ENCODE measurements at places on chromosomes 16 and 17. TPM values are rescaled to one million over a fixed set of nuclear protein-coding genes. Genes with fewer than 3 reads are reported as not detected.

DNA sequence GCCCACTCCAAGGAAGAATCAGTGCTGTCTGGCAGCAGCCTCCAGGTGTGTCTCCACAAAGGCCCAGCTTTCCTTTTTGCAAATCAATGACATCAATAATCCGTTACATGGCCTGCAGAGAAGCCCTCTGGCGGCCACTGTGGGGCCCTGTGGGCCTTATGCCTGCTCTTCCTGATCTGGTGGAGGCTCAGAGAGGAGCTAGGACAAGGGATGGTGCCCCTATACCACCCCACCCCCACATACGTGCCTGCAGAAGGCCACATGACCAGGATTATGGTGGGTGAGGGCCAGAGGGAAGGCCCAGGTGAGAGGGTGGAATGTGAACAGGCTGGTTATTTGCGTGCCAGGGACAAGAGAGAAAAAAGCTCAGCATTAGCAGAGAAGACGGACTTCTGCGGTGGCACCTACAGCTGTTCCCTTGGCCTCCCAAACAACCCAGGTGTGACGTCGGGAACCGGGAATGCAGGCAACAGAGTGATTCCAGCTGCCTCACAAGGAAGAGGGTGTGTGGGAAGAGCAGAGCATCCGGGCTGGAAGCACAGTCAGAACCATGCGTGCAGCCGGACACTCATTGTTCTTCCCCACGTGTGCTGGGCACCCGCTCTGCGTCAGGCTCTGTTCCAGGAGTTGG is 22.5 kb downstream of the EIF4A3 start:
- peak overlapping the region; percentile 68 for H3K27ac ChIP-seq
- H3K36me3 ChIP-seq: no peaks in the 10 kb centered on the region
- DNase-seq: peak; percentile 51
- no peak overlapping the region for H3K4me3 ChIP-seq

GRCh38 chr17:39271546-39271945 is 45.8 kb upstream of the STAC2 start:
- no peaks in the 10 kb centered on the region for H3K36me3 ChIP-seq
- H3K4me3 ChIP-seq: no peak overlapping the region
- H3K4me1 ChIP-seq: no peaks in the 10 kb centered on the region
- no peaks in the 10 kb centered on the region for H3K27me3 ChIP-seq
- no peak for DNase-seq

DNA sequence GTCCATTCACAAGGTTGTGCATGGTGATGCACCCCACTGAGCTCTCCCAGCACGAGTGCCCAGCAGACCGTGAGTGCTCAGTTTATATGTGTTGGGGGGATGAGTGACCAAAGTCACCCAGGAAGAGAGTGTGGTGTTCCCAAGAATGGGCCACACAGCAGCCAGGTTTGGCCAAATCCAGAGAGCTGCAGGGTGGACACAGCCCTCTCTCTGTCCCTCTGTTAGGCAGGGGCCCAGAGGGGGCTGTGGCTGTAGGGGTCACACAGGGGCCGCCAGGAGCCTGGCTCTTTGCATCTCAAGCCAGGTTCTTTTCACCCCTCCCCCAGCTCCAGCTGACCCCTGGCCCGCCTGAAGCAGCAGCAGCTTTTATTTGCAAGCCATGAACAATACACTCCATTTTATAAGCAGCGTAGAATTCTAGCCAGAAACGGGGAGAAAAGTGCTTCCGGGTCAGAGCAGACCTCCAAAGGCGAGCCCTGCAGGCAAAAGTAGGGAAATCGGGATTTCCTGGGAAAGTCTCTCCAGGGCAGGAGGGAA is 13.3 kb downstream of the COTL1 start:
- no peaks in the 10 kb centered on the region for H3K36me3 ChIP-seq
- no peak for DNase-seq
- no peaks in the 10 kb centered on the region for H3K27me3 ChIP-seq
- H3K4me3 ChIP-seq: no peak overlapping the region

DNA sequence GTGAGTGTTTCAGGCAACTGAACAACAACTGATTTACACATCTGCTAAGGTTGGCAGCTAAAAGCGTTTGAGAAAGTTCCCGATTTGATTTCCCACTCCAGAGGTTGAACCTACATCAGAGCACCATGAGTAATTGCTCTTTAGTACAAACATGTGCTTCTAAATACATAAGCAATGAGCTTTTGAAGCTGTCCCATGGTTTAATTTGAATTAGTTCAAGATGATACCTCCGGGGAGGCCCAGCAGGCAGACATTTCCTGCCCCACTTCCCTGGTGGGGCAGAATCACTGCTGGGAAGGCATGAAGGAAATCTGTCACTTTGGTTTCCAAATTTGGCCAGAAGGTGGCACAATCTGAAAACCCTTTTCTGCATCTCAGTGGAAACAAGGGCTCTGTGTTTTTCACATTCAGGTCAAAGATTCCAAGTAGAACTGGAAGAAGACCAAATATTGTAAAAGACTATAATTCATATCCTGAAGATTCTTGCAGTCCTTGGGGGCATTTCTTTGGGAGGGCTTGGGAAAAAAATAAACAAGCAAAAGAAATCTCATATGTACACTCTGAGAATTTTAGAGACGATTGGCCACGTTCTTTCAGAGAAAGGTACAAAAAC is 176.2 kb upstream of the FAM20A start:
- no peak overlapping the region for H3K4me3 ChIP-seq
- no peaks in the 10 kb centered on the region for H3K4me1 ChIP-seq
- no peaks in the 10 kb centered on the region for H3K36me3 ChIP-seq
- peak; percentile 78 for DNase-seq
- H3K27ac ChIP-seq: no peak overlapping the region
- no peaks in the 10 kb centered on the region for H3K27me3 ChIP-seq

- no peak overlapping the region for H3K27ac ChIP-seq
- no peaks in the 10 kb centered on the region for H3K4me1 ChIP-seq
- H3K27me3 ChIP-seq: no peaks in the 10 kb centered on the region
- peak; percentile 77 for DNase-seq
Observed at GRCh38 chr17:73283841-73284282, 22.2 kb upstream of the CPSF4L start.

GRCh38 chr16:81276323-81276722 is 37.8 kb downstream of the BCO1 start:
- no peak for DNase-seq
- H3K27ac ChIP-seq: no peak overlapping the region
- H3K27me3 ChIP-seq: no peaks in the 10 kb centered on the region
- H3K4me1 ChIP-seq: peaks cover 3% of the 10 kb centered on the region

DNA sequence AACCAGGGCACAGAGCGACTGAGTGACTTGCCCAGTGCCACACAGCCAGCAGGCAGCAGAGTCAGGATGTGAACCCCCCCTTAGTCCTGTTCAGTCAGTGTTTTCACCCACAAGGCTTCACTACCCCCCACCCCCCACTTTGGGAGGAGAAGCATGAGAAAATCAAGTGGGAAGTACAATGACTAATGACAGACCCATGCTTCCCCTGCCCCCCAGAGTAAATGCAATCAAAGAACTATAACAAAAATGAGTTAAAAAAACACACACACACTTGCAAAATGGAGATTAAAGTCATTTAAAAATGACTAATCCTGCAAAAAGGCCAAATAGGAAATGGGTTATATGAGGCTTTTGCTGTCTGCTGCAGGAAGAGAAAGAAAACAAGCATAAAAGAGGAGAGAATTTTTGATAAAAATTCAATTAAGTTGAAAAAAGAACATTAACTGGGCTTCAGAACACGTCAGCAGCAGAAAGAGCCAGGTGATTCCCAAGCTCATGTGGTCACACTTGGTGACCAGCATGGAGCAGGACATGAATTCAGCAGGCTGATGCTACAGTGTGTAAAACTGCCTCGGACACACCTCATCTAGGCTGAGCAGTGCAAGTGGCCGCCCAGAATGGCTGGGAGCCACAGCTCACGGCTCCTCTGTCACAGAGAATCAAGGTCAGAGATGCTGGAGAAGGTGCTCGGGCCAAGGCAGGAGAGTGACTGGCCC is 212.3 kb downstream of the ZNF423 start:
- H3K27ac ChIP-seq: no peak overlapping the region
- H3K36me3 ChIP-seq: no peaks in the 10 kb centered on the region
- H3K4me3 ChIP-seq: no peak overlapping the region

GRCh38 chr17:40872416-40872815 is 5.4 kb upstream of the KRT12 start:
- H3K36me3 ChIP-seq: no peaks in the 10 kb centered on the region
- no peak for DNase-seq
- H3K4me1 ChIP-seq: no peaks in the 10 kb centered on the region
- H3K4me3 ChIP-seq: no peak overlapping the region
- H3K27me3 ChIP-seq: no peaks in the 10 kb centered on the region
- H3K27ac ChIP-seq: no peak overlapping the region

DNA sequence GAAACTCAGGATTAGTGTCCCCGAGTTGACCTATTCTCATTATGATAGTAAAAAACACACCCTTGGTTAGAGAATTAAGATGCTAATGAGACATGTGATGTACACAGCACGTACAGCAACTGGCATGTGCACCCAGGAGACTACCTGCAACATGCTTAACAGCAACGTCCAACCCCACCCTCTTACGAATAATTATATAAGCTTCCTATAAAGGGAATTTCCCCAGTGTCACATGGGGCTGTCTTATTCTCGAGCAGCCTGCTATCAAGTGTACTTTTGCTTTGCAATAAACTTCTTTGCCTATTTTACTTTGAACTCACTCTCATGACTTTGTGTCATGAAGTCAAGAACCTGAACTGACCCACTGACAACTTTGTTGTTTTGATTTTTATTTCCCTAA is 62.4 kb upstream of the PMFBP1 start:
- no peak overlapping the region for H3K27ac ChIP-seq
- no peak for DNase-seq
- no peaks in the 10 kb centered on the region for H3K4me1 ChIP-seq

DNA sequence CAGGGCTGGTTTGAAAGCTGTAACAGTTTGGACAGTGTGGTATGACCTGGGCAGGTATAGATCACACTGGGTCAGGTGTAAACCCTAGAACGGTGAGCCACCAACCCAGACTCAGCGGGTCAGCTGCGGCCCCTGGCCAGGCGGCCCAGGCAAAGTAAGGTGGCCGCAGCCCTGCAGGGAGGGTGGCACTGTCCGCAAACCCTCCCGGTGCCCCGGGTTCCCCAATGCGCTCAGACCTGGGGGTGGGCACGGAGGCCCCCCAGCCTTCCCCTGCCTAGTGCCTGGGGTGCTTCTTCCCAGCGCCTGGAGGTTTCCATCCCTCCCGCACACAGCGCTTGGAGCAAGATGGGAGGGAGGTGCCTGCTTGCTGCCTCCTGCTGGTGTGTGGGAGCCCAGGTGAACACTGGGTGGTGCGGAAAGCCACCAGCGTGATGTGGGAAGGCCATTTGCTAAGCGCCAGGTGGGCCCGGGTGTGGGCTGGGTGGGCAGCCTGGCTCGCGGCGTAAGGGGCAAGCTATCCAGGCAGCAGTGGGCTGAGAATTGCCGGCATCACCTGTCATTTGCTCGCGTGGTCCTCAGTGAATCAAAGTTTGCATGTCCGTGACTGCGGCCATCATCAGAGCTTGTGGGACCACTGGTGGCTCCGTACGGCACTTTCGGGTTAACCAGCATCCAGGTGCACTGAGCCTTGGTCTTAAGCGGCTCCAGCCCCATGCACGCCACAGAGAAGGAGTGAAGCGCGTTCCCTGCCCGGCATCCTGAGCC is 47.3 kb upstream of the GNG13 start:
- H3K4me1 ChIP-seq: no peaks in the 10 kb centered on the region
- no peak overlapping the region for H3K27ac ChIP-seq
- H3K4me3 ChIP-seq: no peak overlapping the region
- H3K27me3 ChIP-seq: no peaks in the 10 kb centered on the region

GRCh38 chr17:45794840-45795239 is 10.7 kb downstream of the CRHR1 start:
- H3K4me3 ChIP-seq: no peak overlapping the region
- H3K4me1 ChIP-seq: peaks cover 8% of the 10 kb centered on the region
- 0 out of 2 replicates have a peak, but pooled peaks cover 5% of the 10 kb centered on the region for H3K27me3 ChIP-seq
- no peaks in the 10 kb centered on the region for H3K36me3 ChIP-seq
- no peak for DNase-seq

DNA sequence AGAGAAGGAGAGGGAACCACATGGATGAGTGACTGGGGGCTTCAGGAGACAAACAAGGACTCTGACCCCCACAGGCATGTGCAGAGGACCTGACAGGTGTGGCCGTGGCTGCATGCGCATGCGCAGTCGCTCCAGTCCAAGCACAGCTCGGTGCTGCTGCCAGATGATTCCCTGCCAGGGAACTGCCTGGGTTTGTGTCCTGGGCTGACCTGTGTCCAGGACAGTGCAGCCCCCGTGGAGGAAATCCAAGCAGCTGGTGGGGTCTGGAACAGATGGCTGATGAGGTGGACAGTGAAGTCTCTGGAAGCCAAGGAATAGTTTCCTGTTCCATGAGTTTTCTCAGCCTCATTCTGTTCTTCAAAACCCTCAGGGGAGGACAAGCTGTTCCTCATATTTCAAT is 27.3 kb downstream of the LASP1 start:
- H3K4me1 ChIP-seq: peaks cover 5% of the 10 kb centered on the region
- no peak overlapping the region for H3K4me3 ChIP-seq
- DNase-seq: no peak
- H3K36me3 ChIP-seq: peaks cover 21% of the 10 kb centered on the region
- H3K27me3 ChIP-seq: no peaks in the 10 kb centered on the region

DNA sequence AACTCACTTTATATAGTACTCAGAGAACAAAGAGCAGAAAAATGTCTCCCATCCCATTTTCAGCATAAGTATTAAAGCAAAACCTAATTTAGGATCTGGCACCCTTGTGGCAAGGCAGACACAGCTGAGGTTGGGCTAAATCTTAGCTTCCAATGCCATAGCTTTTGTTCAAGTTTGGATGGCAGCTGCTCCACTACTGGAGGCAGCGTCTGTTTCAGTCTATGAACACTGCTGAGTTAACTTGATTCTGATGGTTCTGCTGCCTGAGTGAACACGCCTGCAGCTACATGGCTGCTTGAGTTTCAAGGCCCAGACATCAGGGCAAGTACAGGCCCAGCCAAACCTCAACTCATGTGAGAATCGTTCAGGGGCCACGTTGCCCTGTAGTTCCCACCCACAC is 178.2 kb upstream of the RPH3AL start:
- no peak overlapping the region for H3K27ac ChIP-seq
- no peaks in the 10 kb centered on the region for H3K4me1 ChIP-seq
- DNase-seq: no peak
- H3K4me3 ChIP-seq: no peak overlapping the region

DNA sequence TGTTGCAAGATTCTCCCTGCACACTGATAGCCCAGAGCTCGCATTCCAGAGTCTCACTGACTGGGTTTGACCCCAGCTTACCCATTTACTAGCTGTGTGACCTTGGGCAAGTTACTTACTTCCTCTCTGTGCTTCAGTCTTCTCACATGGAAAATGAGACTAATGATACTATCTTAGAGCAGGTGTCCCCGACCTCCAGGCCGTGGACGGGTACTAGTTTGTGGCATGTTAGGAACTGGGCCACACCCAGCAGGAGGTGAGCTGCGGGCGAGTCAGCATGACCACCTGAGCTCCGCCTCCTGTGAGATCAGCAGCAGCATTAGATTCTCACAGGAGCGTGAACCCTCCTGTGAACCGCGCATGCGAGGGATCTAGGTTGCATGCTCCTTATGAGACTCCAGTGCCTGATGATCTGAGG is 15.8 kb downstream of the ANKFY1 start:
- H3K36me3 ChIP-seq: no peaks in the 10 kb centered on the region
- H3K4me3 ChIP-seq: no peak overlapping the region
- peaks cover 15% of the 10 kb centered on the region for H3K4me1 ChIP-seq
- no peaks in the 10 kb centered on the region for H3K27me3 ChIP-seq
- no peak overlapping the region for H3K27ac ChIP-seq

- H3K4me1 ChIP-seq: peaks cover 5% of the 10 kb centered on the region
- H3K27ac ChIP-seq: peak overlapping the region; percentile 46
- DNase-seq: no peak
Observed at GRCh38 chr17:81684442-81684911, 666 bp downstream of the HGS start.

Gene CD79B
- total RNA-seq: 1.5 TPM

Measured in H1 (cell line).